Posterior vena cava (tissue), 2 donors: ENCODE measurements at places on chromosomes 16 and 17. TPM values are rescaled to one million over a fixed set of nuclear protein-coding genes. Genes with fewer than 3 reads are reported as not detected.

NXPH3 gene
- total RNA-seq, result 34.8 TPM

TTLL6 gene
- total RNA-seq, result 0.46 TPM

HEATR9 gene
- total RNA-seq, result not detected

TP53TG3C gene
- total RNA-seq, result not detected

GP1BA gene
- not detected for total RNA-seq

TP53TG3D gene
- not detected for total RNA-seq

PKD1 gene
- total RNA-seq, result 181 TPM

NKD1 gene
- 67.6 TPM for total RNA-seq

PPP1R27 gene
- not detected for total RNA-seq

SYNGR3 gene
- 0.33 TPM for total RNA-seq

ALOXE3 gene
- total RNA-seq, result not detected

OR1F1 gene
- total RNA-seq, result not detected

PRSS33 gene
- not detected for total RNA-seq

NAGPA gene
- total RNA-seq, result 6.3 TPM

TBC1D16 gene
- total RNA-seq, result 38.9 TPM

PLCG2 gene
- 15.9 TPM for total RNA-seq
